Activated CD4-positive, alpha-beta memory T cell treated with anti-CD3 and anti-CD28 coated beads, Interleukin-2, amount 10 ng/mL, durations not matched to agents 7 days and 5 days (primary cell): ENCODE measurements at places on chromosomes 3 and 15.

GRCh38 chr15:88607951-88608350 is 13.2 kb upstream of the AEN start:
- no peak overlapping the region for H3K4me3 ChIP-seq
- no peaks in the 10 kb centered on the region for H3K36me3 ChIP-seq
- DNase-seq, result no peak
- H3K4me1 ChIP-seq, result peaks cover 14% of the 10 kb centered on the region

GRCh38 chr3:28950614-28951013 is 330.3 kb upstream of the RBMS3 start:
- no peaks in the 10 kb centered on the region for H3K36me3 ChIP-seq
- H3K4me3 ChIP-seq, result no peak overlapping the region
- H3K27me3 ChIP-seq, result no peaks in the 10 kb centered on the region

GRCh38 chr3:112020674-112021085 is 13.9 kb upstream of the TMPRSS7 start:
- no peak overlapping the region for H3K4me3 ChIP-seq
- no peak for DNase-seq
- H3K27ac ChIP-seq, result no peak overlapping the region
- no peaks in the 10 kb centered on the region for H3K36me3 ChIP-seq

DNA sequence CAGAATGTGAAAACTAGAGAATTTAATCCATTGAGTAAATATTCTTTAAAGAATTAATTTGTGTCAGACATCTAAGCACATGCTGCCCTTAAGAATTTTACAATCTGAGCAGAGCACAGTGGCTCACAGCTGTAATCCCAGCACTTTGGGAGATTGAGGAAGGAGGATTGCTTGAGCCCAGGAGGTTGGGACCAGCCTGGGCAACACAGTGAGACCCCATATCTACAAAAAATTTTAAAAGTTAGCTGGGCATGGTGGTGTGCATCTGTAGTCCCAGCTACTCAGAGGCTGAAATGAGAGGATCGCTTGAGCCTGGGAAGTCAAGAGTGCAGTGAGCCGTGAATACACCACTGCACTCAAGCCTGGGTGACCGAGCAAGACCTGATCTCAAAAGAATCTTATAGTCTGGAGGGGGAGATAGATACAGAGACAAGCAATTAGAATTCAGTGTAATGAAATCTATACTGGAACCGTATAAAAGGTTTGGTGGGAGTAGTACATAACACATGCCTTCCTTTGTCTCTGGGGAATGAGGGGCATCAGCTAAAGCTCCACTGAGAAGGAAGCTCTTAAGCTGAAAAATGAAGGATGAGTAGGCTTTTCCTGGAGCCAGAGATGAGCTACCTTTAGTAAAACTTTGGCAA is 21.2 kb downstream of the ATP11B start:
- H3K27ac ChIP-seq, result no peak overlapping the region
- H3K4me3 ChIP-seq, result no peak overlapping the region
- H3K36me3 ChIP-seq, result peaks cover 12% of the 10 kb centered on the region

- H3K4me3 ChIP-seq, result no peak overlapping the region
- H3K27ac ChIP-seq, result no peak overlapping the region
- no peak for DNase-seq
- no peaks in the 10 kb centered on the region for H3K27me3 ChIP-seq
- H3K4me1 ChIP-seq, result peaks cover 4% of the 10 kb centered on the region
- H3K36me3 ChIP-seq, result no peaks in the 10 kb centered on the region
These were observed 42.7 kb downstream of the METTL6 start for GRCh38 chr3:15384510-15385237.

DNA sequence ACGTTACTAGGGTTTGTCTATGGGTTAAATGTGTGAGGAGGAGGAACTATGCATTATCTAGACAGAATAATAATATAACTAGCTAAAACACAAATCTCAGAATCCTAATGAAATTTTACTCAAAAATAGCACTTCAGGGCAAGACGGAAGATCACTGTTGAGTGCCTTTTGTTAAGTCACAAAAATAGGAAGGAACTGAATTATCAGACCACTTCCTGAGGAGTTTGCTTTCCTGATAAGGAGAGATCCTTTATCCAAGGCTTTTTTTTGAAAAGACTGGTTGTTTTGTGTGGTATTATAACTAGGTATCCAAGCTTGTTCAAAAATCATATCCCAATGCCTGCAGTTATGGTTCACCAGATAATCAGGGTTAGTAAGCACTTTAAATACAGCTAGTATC is 34.6 kb downstream of the NR2E3 start:
- DNase-seq, result no peak
- no peak overlapping the region for H3K27ac ChIP-seq
- H3K4me1 ChIP-seq, result no peaks in the 10 kb centered on the region
- peaks cover 8% of the 10 kb centered on the region for H3K36me3 ChIP-seq

GRCh38 chr15:28987337-28987736 is 101.6 kb downstream of the APBA2 start:
- no peak for DNase-seq
- H3K27me3 ChIP-seq, result no peaks in the 10 kb centered on the region
- H3K36me3 ChIP-seq, result no peaks in the 10 kb centered on the region
- no peak overlapping the region for H3K27ac ChIP-seq
- no peak overlapping the region for H3K4me3 ChIP-seq

DNA sequence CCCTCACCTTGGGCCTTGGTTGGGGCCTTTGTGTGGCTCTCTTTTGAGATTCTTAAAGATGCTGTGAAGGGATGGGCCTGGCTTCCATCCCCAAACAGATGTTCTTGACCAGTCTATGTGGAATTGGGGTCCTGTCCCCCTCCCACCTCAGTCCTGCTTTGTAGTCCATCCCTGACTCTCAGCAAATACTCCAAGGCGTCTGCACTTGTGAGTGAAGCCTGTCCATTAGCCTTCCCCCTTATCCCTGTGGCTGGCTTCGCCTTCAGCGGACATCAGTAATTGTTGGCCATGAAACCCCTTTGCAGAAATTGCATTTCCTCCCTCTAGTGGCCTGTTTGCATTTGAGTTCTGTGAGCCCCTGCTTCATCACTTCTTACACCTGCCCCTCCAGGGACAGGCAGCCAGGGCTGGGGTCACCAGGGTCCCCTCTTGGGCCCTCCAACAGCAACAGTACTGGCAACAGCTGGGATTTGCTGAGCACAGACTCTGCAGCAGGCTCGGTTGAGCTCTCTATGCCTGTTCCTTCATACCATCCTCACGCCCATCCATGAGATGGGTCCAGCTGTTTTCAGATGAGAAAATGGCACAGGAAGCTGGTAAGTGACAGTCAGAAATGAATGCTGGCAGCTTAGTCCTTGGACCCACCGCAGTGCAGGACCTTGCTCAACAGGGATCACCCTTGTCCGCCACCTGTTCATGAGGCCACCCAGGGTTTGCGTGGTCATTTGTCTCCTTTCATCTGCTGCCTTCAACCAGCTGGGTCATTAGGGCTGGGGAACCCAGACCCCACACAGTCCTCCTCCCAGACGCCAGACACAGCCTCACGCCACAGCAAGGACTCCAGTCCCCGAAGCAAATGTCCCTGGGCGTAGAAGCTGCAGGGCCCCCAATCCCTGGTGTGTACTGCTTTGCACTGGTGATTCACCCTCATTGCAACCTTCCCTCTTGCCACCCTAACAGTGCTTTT is 8.9 kb upstream of the LRRK1 start:
- H3K27ac ChIP-seq, result no peak overlapping the region
- no peak for DNase-seq
- H3K36me3 ChIP-seq, result no peaks in the 10 kb centered on the region
- H3K4me1 ChIP-seq, result no peaks in the 10 kb centered on the region
- H3K4me3 ChIP-seq, result no peak overlapping the region

DNA sequence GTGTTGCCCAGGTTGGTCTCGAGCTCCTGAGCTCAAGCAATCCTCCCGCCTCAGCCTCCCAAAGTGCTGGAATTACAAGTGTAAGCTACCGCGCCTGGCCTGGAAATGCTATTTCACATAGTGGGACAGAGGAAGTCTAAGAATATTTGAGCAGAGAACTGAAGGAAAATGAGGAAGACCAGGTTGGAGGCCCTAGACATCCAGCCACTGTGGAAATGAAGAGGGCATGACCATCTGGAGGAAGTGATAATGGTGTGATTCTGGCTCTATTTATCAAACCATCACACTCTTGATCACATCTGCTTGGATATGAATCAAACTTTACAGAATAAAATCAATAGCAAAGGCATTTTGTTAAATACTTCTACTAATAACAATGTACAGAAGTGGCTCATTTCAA is 65.9 kb upstream of the ARHGEF3 start:
- H3K4me1 ChIP-seq, result peaks cover 31% of the 10 kb centered on the region
- no peaks in the 10 kb centered on the region for H3K27me3 ChIP-seq
- no peak overlapping the region for H3K4me3 ChIP-seq
- peaks cover 7% of the 10 kb centered on the region for H3K36me3 ChIP-seq

DNA sequence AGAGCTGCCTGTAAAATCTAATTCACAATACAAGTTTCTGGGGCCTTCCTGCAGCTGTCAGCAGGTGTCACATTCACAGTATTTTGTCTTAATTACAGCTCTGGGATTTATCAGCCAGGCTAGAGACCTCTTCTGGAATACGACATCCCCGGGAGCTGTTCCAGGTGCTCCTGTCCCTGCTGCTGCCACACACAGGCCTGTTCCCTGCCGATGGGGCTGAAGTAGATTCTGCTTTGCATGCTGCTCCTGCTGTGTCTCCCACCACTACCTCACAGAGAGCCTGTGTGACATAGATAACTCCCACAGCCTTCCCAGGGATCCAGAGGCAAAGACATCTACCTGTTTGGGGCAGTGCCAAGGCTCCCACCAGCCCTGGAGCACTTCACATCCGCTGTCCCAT is 20.4 kb downstream of the COLQ start:
- H3K4me3 ChIP-seq, result no peak overlapping the region
- no peak for DNase-seq
- H3K27me3 ChIP-seq, result no peaks in the 10 kb centered on the region

DNA sequence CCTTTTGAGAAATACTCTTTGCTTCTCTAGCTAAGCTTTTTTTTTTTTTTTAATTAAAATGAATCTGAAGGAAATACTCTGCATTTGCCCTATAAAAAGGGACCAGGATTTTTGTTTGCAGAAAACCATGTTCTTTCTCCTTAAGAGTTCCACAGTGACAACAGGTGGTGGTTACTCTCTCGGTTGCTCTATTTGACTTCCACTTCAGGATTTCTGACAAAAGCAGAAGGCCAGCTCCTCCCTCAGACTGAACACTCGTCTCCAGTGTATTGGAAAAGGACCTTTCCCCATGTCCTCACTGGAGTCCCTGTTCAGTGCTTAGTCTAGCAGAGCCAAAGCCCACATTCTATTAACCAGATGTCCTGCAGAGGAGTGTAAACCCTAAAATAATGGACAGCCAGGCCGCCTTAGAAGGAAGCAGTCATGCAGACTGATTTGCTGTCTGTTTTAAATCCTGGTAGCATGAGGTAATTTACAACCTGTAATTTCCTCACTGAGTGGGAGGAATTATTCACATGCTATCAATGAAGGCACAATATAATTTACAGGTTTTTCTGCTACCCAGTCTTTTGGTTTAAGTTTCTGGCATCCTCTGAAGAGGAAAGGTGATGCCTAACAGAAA is 599.3 kb downstream of the PYDC2 start:
- no peak overlapping the region for H3K27ac ChIP-seq
- H3K27me3 ChIP-seq, result no peaks in the 10 kb centered on the region
- H3K36me3 ChIP-seq, result no peaks in the 10 kb centered on the region
- H3K4me3 ChIP-seq, result no peak overlapping the region

DNA sequence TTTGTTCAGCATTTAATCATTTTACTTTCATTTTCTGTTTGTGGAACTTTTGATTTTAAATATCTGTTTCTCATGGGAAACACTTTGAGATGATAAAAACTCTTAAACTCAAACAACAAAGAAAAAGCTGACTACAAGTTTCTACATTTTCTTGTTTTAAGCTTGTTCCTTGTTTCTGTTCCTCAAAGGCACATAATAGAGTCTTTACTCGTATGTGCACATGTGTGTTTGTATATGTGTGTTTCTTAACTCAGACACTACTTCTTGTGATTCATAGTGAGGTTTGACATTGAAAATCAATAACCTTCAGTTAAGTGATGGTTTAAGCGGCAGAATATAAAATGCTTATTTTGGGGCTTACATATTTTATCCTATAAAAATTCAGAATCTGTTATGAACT is 786.7 kb upstream of the EPHA6 start:
- no peak overlapping the region for H3K4me3 ChIP-seq
- no peaks in the 10 kb centered on the region for H3K36me3 ChIP-seq
- no peaks in the 10 kb centered on the region for H3K27me3 ChIP-seq
- no peak for DNase-seq

- peaks cover 6% of the 10 kb centered on the region for H3K4me1 ChIP-seq
- H3K36me3 ChIP-seq, result no peaks in the 10 kb centered on the region
- no peak overlapping the region for H3K27ac ChIP-seq
These were observed 26.5 kb downstream of the NEO1 start for GRCh38 chr15:73078722-73079121.

DNA sequence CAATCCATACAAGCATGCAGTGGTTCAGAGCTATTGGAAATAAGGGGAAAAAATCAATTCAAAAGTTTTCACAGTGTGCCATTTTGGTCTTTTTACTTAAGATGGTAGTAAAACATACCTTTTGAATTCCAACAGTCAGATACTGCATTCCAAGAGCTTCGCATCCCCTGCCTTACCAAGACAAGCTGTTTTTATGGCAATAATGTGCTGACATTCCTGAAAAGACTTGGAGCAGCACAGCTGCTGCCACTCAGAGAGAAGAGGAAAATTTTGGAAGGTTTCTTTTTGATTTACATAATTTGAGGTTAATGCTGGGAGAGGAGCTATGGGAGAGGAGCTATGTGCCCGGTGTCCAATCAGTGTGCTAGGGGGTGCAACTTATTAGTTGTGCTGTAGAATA is 148.3 kb downstream of the FEZF2 start:
- DNase-seq, result no peak
- H3K4me3 ChIP-seq, result no peak overlapping the region
- no peaks in the 10 kb centered on the region for H3K4me1 ChIP-seq

GRCh38 chr3:72432246-72432645 is 416.0 kb downstream of the SHQ1 start:
- H3K4me1 ChIP-seq, result peaks cover 55% of the 10 kb centered on the region
- H3K27ac ChIP-seq, result no peak overlapping the region

DNA sequence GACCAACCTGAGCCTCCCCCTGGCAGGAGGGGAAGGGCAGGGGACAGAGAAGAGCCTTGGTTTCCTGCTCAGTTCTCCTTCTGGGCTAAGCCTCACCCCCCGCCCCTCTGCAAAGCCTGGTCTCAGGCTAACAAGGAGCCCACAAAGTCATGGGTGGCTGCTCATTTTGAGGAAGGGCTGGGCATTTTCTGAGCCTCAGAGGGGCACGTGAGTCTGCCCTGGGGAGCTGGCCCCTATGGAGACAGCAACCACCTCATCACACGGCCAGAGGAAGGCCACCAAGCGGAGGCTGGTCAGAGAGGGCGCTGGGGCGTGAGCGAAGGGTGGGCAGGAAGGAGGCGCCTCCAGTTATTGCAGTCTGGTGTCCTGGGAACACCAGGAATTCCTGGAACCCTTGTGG is 18.7 kb downstream of the ABTB1 start:
- no peak overlapping the region for H3K27ac ChIP-seq
- no peaks in the 10 kb centered on the region for H3K4me1 ChIP-seq
- no peak for DNase-seq
- H3K27me3 ChIP-seq, result no peaks in the 10 kb centered on the region
- H3K4me3 ChIP-seq, result no peak overlapping the region
- H3K36me3 ChIP-seq, result no peaks in the 10 kb centered on the region
